NCI-H146 (cell line): ENCODE measurements at places on chromosomes 11 and 22.

GRCh38 chr22:39651053-39651996, 80.8 kb downstream of the CACNA1I start:
- peak; percentile 21 for DNase-seq

DNA sequence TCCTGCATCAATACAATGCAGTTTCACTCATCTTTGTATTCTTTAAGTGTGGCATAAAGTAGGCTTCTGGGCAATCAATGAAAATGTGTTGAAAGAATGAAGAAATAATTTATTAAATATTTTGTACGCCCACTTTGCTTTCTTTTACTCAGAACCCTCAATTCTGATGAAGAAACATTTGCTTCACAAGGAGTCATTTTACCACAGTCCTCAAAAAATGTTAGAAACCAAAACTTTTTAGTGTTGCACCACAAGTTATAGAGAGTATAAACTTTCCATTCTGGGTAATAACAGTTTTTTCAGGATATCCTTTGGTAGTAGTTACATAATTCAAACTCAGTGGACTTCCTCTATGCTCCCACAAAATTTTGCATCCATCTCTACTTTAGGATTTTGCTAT, 360.5 kb downstream of the DLG2 start:
- DNase-seq: no peak

DNA sequence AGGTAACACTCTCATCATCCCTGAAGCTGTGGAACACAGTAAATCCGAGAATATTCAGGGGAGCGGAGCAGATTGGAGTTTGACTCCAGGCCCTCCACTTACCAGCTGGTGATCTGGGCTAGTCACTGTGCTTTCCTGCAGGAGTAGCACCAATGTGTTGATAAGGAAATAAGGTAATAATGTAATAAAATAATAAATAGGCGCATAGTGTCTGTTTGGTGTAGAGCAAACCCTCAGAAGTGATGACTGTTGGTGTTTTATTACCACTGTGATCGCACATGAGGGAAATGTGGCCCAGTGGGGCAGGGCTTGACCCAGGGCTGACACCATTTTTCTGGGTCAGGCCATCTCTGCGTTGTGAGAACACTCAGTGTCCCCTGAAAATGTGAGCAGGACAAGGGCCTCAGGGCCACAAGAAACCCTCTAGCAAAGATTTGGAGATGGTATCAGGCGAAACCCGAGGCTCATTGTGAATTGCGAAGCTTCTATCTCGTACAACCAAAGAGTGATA, 563.9 kb upstream of the B3GAT1 start:
- DNase-seq: no peak

GRCh38 chr11:134145715-134146114, 76.8 kb downstream of the JAM3 start:
- DNase-seq: peak; percentile 60

DNA sequence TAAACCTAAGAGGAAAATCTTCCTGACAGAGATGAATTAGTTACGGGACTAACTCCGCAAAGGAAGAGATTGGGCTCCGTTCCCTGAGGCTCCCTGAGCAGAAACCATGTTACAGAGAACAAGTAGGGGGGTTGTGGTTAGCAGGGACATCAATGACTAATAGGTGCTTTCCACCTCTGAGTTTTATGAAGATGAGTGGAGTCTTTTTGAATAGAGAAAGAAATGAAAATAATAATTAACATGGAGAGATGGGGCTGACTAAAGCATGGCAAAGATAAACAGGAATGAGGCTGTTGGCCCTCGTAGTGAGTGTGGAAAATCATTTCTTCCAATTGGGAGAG, 47.5 kb upstream of the PICALM start:
- DNase-seq: no peak

DNA sequence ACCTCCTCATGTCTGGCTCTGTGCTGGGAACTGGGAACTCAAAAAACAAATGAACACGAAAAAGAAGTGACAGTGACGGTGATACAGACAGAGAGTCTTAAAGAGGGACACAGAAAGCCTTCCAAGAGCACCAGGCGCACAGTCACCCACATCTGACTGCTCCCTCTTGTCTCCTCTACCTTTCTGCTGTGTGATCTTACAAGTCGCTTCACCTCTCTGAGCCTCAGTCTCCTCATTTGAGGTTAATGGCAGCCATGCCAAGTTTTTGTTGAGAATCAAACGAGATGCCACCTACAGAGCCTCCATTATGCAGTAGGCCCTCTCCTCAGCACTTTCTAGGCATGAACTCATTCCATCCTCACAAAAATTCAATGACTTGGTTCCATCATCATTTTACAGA, 3.7 kb downstream of the LRRC32 start:
- DNase-seq: no peak

DNA sequence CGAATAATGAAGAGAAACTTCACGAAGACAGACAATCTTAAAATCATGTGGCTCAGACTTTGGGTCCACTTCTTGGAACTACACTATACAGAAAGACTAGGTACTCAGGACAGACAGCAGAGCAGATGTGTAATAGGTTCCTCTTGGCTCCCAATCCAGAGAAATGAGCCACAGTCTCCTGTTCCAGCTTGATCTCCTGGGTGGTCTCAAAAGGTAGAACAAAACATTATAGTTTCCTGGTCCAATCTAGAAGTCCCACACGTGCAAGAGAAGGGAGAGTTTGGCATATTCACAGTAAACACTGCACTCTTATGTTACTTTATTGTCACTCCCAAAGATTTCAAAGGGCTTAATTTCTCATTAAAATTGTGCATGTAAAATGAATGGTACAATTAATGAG, 134.5 kb upstream of the FIBIN start:
- DNase-seq: no peak

DNA sequence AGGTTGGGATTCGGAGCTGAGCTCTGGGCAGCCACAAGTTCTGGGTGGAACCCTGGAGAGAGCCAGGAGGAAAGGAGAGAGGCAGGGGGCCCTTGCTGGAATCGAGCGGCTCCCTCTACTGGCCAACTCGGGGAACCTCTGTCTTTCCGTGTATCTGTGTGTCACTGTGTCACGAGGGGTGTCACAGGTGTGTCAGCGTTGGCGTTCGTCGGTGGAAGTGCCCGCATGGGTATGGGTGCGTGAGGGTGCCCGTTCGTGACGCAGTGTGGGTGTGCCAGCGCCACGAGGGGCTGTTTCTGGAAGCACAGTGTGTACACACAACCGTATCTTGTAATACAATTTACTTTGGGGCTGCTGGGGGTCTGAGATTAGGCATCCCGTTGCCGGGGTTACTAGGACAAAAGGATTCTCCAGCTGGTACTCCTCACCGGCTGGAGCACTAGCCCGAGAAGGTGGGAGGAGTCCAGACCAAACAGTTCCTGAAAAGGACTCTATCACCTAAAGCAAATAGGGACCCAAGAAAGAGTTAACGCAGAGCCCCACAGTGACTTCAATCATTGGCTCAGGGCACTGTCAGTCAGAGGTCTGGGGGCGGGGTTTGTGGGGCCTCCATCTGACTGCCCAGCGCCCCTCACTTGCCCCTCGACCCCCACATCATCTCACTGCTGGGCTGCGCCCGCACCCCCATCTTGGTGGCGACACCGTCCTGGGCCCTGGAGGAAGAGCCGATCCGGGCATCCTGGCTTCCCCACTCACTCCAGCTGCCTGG, 2.6 kb upstream of the BCL9L start:
- peak; percentile 86 for DNase-seq

DNA sequence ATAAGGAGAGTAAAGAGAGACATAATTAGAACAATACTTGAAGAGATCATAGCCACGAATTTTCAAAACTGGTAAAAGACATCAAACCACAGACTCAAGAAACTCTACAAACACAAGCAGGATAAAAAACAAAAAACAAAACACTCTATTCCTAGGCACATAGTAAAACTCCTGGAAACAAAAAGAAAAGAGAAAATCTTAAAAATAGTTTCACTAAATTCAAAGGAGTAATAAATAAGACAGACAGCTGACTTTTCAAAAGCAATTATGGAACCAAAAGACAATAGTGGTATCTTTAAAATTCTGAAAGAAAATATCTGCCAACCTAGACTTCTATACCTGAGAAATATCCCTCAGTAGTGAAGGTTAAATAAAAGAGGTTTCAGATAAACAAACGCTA, 9.2 kb upstream of the NARS2 start:
- DNase-seq: no peak

GRCh38 chr11:86063536-86063935, 5.3 kb downstream of the PICALM start:
- no peak for DNase-seq

DNA sequence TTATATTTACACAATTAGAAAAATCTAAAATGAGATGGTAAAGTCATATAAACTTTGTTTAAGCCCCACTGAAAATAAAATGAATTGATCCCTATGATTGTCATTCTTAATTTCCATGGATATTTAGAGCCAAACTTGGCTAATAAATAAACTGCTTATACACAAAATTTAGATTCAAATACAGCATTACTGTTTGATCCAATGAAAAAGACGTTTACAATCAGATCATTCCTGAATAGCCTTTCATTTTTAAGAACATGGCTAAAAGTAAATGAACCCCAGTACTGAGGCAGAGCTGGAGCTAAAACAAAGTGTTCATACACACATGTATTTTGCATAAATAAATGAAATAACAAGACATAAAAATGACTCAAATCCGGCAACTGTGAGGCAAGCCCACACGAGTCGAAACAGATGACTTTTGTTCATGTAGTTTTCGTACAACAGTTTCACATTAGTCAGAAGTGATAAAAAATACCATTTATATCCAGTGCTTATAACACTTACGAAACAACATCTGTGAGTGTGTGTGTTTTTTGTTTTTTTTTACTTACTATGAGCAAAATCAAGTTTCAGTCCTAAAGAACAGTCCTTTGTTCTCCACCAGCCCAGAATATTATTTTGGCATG, 386.5 kb downstream of the SOX6 start:
- DNase-seq: no peak

DNA sequence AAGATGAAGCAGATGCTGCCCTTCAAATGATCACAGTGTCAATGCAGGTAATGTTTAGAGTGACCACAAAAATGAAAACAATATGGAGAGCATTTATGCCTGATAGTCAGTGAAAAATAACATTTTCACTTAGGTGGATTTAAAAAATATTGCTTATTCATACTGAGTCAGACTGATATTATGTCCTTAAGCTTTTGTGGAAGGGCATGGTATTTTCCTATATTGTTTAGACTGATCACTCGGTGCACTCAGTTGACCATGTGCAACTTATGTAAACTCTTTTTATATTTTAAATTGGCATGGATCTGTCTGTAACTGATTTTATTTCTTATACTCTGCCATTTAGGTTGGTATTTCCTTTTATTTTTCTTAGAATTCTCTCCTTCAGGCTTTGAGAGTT, 106.6 kb downstream of the DYNC2H1 start:
- DNase-seq: no peak

DNA sequence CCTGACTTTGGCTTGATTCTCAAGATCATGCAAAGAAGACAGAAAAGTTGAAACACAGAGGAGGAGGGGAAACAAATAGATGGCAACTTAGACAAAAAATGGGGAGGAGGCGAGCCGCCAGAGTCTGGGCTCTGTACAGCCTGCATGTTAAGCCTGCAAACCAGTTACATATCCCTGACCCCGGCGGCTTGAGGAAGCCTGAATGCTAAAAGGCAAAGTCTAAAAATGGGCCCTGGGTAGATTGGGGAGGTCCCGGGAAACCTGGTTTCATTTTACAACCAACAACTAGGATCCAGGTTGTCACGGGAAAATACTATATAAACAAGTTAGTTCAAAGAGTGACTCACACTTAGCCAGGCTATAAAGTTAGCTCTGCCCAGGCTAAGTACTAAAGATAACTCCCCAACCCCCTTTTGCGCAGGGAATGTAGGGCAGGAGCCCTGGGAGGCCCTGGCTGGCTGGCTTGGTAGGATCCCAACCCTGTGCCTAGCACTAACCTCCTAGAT, 18.8 kb upstream of the ZBTB16 start:
- DNase-seq: no peak

DNA sequence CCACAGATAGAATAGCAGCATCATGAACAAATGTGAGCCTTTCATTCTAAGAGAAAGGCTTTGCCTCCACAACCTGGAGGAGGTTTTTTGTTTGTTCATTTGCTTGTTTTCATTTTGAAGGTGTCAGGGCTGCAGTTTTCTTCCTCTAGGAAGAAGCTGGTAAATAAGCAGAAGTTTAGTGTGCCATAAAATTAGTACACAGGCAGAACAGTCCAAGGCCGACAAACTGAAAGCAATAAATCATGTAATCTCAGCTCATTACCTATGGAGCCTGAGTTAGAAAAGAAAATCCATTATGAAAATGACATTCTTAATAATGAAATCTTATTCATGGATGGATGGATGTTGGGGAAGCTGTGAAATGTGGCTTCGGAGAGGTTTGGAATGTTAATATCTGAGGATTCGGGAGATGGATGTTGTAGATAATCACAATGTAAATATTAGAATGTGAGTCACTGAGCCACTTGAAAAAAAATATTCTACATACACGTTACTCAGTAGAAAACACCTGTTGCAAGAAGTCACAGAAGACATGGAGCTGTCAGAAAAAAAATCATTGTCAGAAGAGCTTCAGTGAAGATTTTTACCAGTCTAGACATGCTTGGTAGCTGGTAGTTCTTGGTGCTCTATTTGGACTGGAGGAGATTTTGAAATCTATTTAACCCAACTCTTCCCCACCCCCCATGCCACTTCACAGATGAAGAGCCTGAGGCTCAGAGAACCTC, 15.0 kb upstream of the ZDHHC13 start:
- peak; percentile 35 for DNase-seq

DNA sequence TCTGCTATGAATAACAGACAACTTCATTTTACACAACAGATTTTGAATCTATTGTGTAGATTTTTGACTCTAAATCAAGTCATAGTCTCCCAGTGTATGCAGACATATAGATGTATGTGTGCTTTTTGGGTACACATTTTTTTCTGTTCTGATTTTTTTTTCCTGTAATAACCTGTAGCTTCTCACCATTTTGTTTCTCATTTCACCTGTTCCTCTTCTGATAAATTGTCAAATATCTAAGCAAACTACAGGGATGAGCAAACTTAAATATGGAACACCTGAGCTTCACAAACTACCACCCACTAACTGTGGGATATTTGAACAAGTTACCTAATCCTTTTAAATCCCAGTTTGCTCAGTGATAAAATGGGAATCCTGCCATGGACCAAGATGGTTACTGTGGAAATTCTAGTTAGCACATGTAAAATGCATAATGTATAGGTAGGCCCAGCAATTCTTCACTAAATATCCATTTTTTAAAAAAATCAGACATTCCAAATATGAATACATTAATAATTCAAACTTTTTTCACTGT, 15.7 kb downstream of the LGR4 start:
- peak; percentile 44 for DNase-seq

- no peak for DNase-seq
Observed at GRCh38 chr11:130208241-130209127, 48.9 kb downstream of the ST14 start.

- DNase-seq: no peak
Observed at GRCh38 chr11:102391549-102392237, 44.7 kb downstream of the BIRC2 start.
